Activated naive CD4-positive, alpha-beta T cell treated with anti-CD3 and anti-CD28 coated beads for 36 hours (primary cell): ENCODE measurements at places on chromosomes 3 and 15.

- no peak for DNase-seq
- H3K36me3 ChIP-seq, result no peaks in the 10 kb centered on the region
- peaks cover 6% of the 10 kb centered on the region for H3K27me3 ChIP-seq
Measured at GRCh38 chr3:54240-54639, 142.3 kb upstream of the CHL1 start.

GRCh38 chr3:185409957-185410356 lies 47.0 kb downstream of the MAP3K13 start:
- H3K4me3 ChIP-seq, result no peak overlapping the region
- DNase-seq, result no peak
- no peak overlapping the region for H3K27ac ChIP-seq
- H3K4me1 ChIP-seq, result no peaks in the 10 kb centered on the region
- H3K36me3 ChIP-seq, result no peaks in the 10 kb centered on the region

GRCh38 chr3:49716691-49717210 lies 2.7 kb downstream of the AMIGO3 start:
- H3K27me3 ChIP-seq, result no peaks in the 10 kb centered on the region
- no peak for DNase-seq
- no peak overlapping the region for H3K4me3 ChIP-seq
- H3K27ac ChIP-seq, result no peak overlapping the region

- no peaks in the 10 kb centered on the region for H3K36me3 ChIP-seq
- H3K27me3 ChIP-seq, result peaks cover 32% of the 10 kb centered on the region
- no peak for DNase-seq
- no peaks in the 10 kb centered on the region for H3K4me1 ChIP-seq
- H3K27ac ChIP-seq, result no peak overlapping the region
Measured at GRCh38 chr3:192445770-192446644, 281.3 kb downstream of the FGF12 start.

GRCh38 chr3:17738921-17739320 lies 3.5 kb downstream of the TBC1D5 start:
- H3K27ac ChIP-seq, result no peak overlapping the region
- peaks cover 14% of the 10 kb centered on the region for H3K36me3 ChIP-seq
- H3K27me3 ChIP-seq, result no peaks in the 10 kb centered on the region
- H3K4me3 ChIP-seq, result no peak overlapping the region
- peaks cover 43% of the 10 kb centered on the region for H3K4me1 ChIP-seq
- no peak for DNase-seq

DNA sequence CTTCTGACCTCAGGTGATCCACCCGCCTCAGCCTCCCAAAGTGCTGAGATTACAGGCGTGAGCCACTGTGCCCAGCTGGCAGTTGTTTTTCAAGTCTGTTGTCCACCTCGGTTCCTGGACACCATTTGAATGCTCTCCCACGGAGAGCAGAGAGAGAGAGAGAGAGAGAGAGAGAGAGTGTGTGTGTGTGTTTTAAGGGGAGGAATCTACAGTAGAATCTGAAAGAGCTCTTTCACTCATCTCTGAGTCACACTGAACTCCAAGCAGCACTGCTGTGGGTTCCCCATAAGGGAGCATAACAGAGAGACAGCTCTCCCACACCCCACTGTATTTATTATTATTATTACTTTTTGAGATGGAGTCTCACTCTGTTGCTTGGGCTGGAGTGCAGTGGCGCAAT lies 156.6 kb downstream of the RPLP1 start:
- H3K4me1 ChIP-seq, result peaks cover 5% of the 10 kb centered on the region
- DNase-seq, result no peak
- H3K4me3 ChIP-seq, result no peak overlapping the region
- H3K36me3 ChIP-seq, result no peaks in the 10 kb centered on the region

GRCh38 chr3:101878589-101878988 lies 29.3 kb downstream of the NFKBIZ start:
- no peaks in the 10 kb centered on the region for H3K27me3 ChIP-seq
- no peaks in the 10 kb centered on the region for H3K4me1 ChIP-seq
- no peak overlapping the region for H3K4me3 ChIP-seq
- H3K36me3 ChIP-seq, result no peaks in the 10 kb centered on the region
- no peak overlapping the region for H3K27ac ChIP-seq

DNA sequence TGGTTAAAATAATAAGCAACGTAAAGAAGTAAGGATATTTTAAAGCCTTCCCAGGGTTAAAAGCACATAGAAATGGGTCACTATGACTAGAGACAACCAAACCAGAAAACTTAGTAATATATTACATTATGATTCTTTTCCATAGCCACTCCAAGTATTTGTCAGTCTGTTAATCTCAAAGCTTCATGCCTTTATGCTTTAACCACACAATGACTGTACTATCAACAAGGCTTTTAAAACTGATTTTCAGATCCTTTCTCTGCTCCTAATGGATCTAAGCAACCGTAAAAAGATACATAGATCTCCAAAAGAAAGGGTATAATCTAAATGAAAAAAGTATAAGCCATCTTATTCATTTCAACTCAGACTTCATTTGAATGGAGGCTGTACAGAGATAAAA lies 14.4 kb downstream of the SECISBP2L start:
- peaks cover 15% of the 10 kb centered on the region for H3K36me3 ChIP-seq
- no peak for DNase-seq
- no peaks in the 10 kb centered on the region for H3K27me3 ChIP-seq
- H3K27ac ChIP-seq, result no peak overlapping the region
- H3K4me1 ChIP-seq, result peaks cover 2% of the 10 kb centered on the region

DNA sequence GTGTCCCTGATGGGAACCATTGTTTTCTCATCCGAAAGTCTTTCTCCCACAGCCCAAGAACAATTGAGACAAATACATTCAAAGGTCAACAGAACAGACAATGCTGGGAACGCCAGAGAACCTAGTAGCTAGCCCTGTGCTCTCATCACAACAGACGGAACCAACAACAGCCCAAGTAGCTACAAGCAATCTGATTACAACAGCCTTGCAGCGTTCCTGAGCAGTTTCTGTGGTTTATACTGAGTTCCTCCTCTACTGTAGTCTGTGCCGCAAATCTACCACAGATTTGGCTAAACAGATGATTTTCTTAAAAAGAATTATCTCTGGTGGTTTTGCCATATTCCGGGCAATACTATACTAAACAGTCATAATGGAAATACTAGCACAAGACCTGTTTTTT lies 435.6 kb downstream of the MECOM start:
- peaks cover 8% of the 10 kb centered on the region for H3K27me3 ChIP-seq
- no peak overlapping the region for H3K27ac ChIP-seq
- H3K36me3 ChIP-seq, result no peaks in the 10 kb centered on the region
- H3K4me3 ChIP-seq, result no peak overlapping the region

GRCh38 chr15:82371656-82372055 lies 22.4 kb upstream of the GOLGA6L10 start:
- no peak overlapping the region for H3K27ac ChIP-seq
- DNase-seq, result no peak
- H3K27me3 ChIP-seq, result no peaks in the 10 kb centered on the region
- H3K4me3 ChIP-seq, result no peak overlapping the region

GRCh38 chr3:177426878-177427495 lies 229.7 kb upstream of the TBL1XR1 start:
- peaks cover 29% of the 10 kb centered on the region for H3K4me1 ChIP-seq
- H3K27me3 ChIP-seq, result peaks cover 2% of the 10 kb centered on the region
- H3K36me3 ChIP-seq, result no peaks in the 10 kb centered on the region
- H3K27ac ChIP-seq, result peak overlapping the region; percentile 92
- peak overlapping the region; percentile 40 for H3K4me3 ChIP-seq
- peak; percentile 85 for DNase-seq

- no peaks in the 10 kb centered on the region for H3K27me3 ChIP-seq
- H3K4me3 ChIP-seq, result no peak overlapping the region
- DNase-seq, result no peak
- no peak overlapping the region for H3K27ac ChIP-seq
- H3K4me1 ChIP-seq, result no peaks in the 10 kb centered on the region
- no peaks in the 10 kb centered on the region for H3K36me3 ChIP-seq
Measured at GRCh38 chr3:96027718-96028117, 786.7 kb upstream of the EPHA6 start.

- H3K27ac ChIP-seq, result peak overlapping the region; percentile 89
- peaks cover 42% of the 10 kb centered on the region for H3K4me1 ChIP-seq
- no peaks in the 10 kb centered on the region for H3K27me3 ChIP-seq
- H3K4me3 ChIP-seq, result peak overlapping the region; percentile 16
Measured at GRCh38 chr3:58324391-58325390, 8.0 kb upstream of the PXK start.

GRCh38 chr3:83039422-83039821 lies 1278.0 kb upstream of the GBE1 start:
- H3K4me3 ChIP-seq, result no peak overlapping the region
- H3K4me1 ChIP-seq, result no peaks in the 10 kb centered on the region
- no peak for DNase-seq
- H3K27me3 ChIP-seq, result no peaks in the 10 kb centered on the region

DNA sequence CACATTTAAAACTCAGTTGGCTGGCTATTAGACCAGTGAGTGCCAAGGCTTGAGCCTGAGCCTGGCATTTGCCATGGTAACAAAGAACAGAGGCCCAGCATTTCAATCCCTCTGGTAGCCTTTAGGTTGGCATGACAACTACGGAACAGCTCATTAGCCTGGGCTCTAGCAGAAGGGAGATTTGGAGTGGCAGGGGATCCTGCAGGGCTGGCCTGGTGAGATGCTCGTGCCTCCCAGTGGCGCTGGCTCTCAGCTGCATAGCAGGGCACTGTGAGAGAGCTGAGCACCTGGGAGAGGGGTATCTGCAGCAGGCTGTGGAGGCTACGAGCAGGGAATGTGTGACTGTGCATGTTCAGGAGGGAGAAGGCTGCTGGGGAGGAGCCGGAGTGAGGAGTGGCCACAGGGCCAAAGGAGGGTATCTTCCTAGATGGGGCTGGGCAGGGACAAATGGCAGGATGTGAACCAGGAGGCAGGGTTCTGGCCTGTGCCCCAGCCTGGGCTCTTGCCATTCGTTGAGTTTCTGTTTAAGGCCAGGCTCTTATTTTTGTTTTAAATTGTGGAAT lies 5.6 kb upstream of the ABTB1 start:
- no peaks in the 10 kb centered on the region for H3K36me3 ChIP-seq
- H3K4me3 ChIP-seq, result no peak overlapping the region
- DNase-seq, result no peak
- H3K27ac ChIP-seq, result no peak overlapping the region

- H3K4me3 ChIP-seq, result no peak overlapping the region
- H3K4me1 ChIP-seq, result no peaks in the 10 kb centered on the region
- no peaks in the 10 kb centered on the region for H3K36me3 ChIP-seq
- DNase-seq, result no peak
- no peaks in the 10 kb centered on the region for H3K27me3 ChIP-seq
Measured at GRCh38 chr15:48427479-48427878, 96.2 kb downstream of the DUT start.

DNA sequence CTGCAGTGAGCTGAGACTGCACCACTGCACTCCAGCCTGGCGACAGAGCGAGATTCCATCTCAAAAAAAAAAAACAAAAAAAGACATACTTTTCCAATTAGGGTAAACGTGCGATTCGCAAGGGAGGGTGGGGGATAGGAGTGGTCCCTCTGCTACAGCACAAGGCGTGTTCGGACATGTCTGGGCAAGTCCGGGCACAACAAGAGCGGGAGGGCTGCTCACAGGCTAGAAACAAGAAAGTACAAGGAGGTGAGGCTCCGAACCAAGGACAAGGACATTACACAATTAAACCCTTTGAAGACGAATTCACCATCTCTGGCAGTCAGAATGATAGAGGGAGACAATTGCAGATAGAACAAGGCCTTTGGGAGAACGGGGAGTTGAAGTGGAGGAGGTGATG lies 32.2 kb upstream of the BCL2A1 start:
- H3K27ac ChIP-seq, result peak overlapping the region; percentile 51
- no peak overlapping the region for H3K4me3 ChIP-seq
- no peak for DNase-seq
- no peaks in the 10 kb centered on the region for H3K36me3 ChIP-seq
- H3K4me1 ChIP-seq, result no peaks in the 10 kb centered on the region

DNA sequence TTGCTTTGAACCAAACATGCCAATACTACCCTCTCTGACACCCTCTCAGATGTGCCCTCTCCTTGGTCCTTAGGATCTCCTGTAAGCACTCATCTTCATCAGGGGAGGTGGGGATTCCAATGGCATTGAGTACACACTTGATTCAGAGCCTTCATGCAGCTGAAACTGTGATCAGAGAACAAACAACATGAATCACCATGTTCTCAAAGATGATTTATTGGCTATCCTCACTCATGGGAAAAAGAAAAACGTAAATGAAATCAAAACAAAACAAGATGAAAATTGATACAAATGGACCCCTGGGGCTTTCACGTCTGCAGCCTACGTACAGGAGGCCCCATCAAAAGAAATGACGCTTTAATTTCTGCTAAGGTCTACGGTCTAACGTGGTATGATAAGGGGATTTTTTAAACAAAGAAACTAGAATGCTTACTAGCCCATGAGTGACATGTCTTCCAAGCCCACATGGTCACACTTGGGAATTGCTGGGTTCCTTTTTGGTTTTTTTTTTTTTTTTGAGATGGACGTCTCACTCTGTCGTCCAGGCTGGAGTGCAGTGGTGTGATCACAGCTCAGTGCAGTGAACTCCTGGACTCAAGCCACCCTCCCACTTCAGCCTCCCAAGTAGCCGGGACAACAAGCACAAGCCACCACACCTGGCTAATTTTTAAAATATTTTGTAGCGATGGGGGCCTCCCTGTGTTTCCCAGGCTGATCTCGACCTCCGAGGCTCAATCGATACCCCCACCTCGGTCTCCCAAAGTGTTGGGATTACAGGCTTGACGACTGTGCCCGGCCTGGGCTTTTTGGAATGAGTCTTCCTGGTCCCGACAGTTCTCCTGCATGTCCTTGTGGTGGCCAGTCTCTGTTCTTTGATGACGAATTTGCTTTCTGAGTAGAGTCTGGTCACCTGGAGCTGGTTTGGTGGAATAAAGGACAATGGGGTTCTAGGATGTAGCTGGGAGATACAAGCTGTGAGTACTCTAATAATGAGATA lies 202.6 kb downstream of the XXYLT1 start:
- H3K4me1 ChIP-seq, result no peaks in the 10 kb centered on the region
- H3K4me3 ChIP-seq, result no peak overlapping the region
- no peak for DNase-seq
- no peaks in the 10 kb centered on the region for H3K36me3 ChIP-seq
- no peak overlapping the region for H3K27ac ChIP-seq

DNA sequence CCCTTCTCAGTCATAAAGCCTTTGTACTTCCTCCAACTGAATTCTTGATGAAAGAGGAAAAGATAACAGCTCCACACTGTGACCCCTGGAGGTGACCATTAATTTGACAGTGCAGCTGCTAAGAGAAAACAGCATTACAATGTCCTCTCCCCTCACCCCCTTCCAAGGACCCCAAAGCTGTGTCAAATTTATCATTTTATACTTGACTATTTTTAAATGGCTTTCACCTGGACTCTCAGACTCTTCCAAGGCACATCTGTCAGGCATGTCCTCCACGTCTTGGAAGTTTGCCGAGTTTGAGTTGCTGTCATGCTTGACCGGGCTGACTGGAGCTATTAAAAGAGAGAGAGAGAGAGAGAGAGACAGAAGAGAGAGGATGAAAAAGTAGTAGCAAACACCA lies 236.5 kb downstream of the WDR72 start:
- H3K27me3 ChIP-seq, result no peaks in the 10 kb centered on the region
- no peaks in the 10 kb centered on the region for H3K36me3 ChIP-seq
- no peaks in the 10 kb centered on the region for H3K4me1 ChIP-seq
- H3K27ac ChIP-seq, result no peak overlapping the region
